ENCODE measurements at places on chromosomes 1 and 21. TPM values are rescaled to one million over a fixed set of nuclear protein-coding genes. Genes with fewer than 3 reads are reported as not detected.

GRCh38 chr1:93244298-93245069 is 64.0 kb downstream of the CCDC18 start:
- DNase-seq: no peak

DNA sequence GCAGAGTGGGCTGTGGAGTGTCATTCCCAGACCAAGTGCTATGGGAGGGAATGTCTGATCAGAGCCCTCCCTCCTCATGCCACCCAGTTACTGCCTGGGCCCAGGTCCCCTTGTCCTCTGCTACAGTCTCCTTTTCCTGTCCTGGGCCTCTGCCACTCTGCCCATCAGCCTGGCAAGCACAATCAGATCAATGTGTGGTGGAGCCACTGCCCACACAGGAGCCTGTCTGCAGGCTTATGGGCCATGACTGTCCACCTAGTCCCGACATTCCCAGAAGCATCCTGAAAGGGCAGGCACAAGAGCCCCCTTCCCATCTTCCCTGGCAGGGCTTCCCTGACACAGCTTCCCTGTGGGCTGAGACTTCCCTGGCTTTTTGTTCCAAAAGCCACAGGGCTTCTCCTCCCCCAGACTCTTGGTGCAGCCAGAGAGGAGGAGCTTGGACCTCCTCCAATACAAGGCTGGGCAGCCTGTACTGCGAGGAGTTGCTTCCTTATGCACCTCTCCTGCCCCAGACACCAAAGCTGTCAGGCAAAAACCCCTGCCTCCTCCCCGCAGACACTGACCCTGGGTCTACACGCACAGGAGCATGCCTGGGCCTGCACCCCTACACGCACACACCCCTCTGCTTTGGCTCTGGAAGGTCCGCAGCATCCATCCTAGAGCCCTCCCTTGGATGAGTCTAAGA is 29.2 kb upstream of the CNTN2 start:
- no peak for DNase-seq

DNA sequence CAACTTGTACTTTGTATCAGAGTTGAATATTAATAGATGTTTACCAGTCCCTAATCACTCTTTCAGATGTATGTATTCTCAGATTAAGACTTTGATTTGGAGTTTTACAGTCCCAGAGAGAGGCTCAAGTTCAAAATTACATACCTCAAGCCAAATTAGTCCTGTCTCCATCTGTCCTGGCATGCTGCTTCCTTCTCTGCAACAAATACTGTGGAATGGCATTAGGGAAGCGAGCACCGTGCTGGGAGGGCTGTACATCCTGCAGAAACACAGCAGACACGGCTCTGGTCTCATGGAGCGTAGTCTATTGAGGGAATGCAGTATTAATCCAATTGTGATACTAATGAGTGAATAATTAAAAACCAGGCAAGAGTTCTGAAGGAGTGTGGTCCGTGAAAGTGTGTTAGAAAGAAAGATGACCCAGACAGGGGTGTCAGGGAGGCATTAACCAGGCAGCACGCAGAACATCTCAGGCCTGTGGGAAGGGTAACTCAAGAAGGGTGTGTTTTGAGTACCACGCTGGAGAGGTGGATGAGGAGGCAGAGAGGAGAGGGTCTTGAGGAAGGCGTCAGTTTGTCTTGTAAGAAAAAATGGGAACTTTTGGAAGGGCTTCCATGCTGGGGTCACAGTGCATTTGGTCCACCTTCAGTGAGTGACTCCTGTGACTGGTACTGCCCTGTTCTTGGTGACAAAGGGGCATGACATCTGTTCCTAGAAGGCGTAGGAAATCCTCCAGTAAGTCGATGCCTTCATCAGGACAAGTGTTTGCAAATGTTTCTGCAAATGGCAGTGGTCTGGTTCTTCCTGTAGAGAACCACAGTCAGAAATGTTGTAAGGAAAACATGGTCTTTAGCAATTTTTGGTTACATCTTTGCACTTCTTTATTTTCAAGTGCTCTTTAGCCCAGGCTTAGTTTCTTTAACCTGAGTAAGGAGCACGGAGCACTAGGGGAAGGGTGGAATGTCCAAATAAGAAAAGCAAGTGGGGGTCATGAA is 1.6 kb downstream of the RAB4A start:
- no peak for DNase-seq

DNA sequence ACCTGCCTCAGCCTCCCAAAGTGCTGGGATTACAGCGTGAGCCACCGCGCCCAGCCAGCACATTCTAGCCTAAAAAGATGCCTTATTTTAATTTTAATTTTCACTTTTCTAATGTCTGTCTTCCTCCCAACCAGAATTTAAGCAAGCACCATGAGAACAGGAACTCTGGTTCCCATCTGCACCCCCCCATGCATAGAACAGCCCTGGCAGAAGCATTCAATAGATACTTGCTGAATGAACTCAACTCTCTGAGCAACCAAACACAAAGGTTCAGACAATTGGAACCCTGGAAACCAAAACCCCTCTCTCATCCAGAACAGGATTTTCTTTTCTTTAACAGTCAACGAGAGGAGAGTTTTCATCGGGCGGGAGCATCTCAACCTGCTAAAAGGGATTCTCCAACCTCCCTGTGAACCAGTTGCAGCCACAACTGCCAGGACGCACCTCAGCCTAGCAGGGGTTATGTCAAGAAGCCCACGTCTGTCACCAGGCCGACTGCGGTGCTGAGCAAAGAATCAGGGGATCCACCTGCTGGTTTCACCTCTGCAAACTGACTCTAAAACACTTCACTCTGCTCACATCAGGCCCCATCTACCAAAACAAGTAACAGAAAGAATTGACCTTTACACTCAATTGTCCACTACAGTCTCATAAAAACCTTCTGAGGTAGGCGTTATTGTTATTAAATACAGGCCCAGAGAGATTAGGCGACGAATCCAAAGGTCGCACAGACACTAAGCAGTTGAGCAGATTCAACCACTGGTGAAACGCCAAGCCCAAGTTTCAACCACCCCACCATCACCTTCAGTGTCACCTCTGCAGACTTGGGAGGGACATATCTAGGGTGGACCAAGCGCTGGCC is 1.7 kb downstream of the KIAA2013 start:
- no peak for DNase-seq

DNA sequence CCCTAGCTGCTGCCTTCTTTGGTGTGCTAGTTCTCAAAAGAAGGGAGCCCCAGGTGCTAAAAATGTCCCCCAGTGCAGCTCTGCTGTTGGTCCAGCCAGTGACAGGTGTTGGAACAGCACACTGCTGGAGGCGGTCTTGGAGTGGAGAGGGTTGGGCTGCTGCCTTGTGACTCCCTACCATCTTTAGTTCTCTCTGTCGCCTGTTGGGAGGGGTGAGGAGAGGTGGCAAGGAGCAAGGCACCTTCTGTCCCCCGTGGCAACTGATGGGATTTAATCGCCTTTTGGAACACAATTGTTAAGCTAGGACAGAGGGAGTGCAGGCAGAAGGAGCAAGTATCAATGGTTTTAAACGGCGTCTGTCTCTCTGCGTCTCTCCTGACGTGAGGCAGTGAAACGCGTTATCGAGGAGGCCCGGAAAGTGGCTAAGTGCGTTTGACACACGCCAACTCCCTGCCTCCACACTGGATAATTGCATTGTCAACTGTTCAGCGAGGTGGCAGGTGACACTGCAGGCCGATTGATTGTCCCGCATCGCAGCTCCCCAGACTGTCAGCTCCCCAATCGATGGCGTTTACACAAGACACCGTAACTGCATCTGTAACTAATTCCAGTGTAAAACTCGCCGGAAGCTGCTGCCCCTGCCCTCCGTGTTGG is 34.0 kb downstream of the TMEM53 start:
- no peak for DNase-seq

DNA sequence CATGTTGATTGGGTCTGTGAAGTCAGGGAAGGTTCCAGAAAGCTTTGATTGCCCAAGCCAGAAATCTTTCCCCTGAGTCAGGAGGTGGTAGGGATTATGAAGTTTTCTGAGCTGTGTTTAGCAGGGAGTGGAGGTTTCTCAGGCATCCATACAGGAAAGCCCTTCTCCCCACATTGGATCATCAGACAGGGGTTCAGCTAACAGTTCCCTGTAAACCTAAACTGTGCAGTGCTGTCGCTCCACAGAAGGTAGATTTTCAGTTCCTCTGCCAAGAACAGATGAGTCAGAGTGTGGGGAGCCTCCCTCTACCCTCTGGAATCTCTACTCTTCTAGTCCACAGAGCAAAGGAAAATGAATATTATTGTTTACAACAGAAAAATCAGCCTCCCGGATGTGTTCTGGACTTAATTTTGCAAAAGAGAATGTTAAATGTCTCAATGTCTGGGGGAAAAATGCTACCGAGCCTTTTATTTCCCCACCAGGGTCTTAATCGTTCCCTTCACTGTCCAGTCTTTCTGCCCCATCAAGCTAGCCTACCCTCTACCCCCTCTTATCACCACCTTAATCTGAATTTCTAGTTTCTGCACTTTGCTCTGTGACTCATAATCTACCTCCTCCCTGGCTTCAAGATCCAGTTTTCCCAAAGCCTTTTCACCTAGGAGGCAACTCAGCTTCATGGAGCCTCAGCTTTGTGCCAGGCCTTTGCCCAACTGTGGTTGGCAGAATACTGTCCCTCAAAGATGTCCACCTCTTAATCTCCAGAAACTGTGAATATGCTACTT is 355.6 kb downstream of the PRDM2 start:
- no peak for DNase-seq

DNA sequence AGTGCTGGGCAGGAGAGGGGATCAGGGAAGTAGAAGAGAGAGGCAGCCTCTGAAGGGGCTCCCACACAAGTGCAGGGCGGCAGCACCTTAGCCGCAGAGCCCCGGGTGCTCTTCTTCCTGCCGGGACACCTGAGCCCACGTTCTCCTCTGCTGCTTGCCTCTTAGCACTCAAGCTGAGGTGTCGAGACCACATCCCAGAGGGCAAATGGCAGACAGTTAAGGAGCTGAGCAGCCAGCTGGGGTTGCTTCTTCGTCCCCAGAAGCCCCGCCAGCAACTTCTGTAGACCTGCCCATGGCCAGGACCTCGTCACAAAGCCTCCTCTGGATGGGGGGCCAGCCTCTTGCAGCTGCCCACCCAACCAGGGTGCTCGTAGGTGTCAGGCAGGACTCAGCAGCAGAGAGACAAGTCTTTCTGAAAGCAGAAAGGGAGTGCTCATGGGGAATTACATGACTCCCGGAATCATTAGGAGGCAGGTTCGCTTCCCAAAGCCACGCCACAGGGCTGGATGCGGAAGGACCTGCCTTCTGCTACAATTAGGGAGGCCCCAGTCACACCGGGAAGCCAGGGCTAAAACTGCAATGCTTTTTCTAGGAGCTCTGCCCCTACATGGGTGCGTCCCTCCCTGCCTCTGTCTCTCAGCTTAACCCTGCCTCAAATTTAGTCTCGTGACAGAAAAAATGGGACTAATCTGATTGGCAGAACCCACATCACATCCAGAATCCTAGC is 141.4 kb upstream of the RAB4A start:
- DNase-seq: no peak

DNA sequence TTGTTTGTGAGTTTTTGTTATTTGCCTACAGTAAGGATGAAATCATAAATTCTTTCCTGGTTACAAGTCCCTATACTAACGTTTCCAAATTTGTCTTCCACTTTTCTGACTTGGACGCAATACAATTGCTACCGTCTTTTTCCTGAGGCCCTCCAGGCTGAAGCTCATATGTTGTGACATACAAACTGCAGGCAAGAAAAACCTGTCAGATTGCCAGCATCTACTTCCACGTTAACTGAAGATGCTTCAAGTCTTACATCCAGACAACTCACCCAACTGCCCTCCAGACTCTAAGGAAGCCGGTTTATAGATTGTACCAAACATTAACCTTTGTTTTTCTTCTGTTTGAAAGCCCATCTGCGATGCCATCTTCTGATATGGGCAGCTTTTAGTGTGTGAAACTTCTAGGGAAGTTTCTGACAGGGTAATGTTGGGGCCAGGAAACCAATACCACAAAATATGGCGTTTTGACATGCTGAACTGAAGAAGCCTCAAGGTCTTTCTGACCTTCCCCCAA is 21.4 kb upstream of the RNF11 start:
- no peak for DNase-seq

- DNase-seq: peak; percentile 69
Measured at GRCh38 chr1:27392096-27392777, at the start of gene GPR3. TSS of gene GPR3 (plus strand) at chr1:27392622. CDS start at chr1:27393799, 1,177 bp downstream.

GRCh38 chr1:246828818-246829217 is 102.9 kb downstream of the AHCTF1 start:
- DNase-seq: no peak

- no peak for DNase-seq
Measured at GRCh38 chr1:200925831-200926230, 31.1 kb downstream of the INAVA start.

- no peak for DNase-seq
Measured at GRCh38 chr1:185821612-185822385, 87.6 kb downstream of the HMCN1 start.

- no peak for DNase-seq
Measured at GRCh38 chr1:64921771-64922170, 44.6 kb downstream of the JAK1 start.

- DNase-seq: no peak
Measured at GRCh38 chr1:92169214-92170005, 48.3 kb upstream of the C1orf146 start.

DNA sequence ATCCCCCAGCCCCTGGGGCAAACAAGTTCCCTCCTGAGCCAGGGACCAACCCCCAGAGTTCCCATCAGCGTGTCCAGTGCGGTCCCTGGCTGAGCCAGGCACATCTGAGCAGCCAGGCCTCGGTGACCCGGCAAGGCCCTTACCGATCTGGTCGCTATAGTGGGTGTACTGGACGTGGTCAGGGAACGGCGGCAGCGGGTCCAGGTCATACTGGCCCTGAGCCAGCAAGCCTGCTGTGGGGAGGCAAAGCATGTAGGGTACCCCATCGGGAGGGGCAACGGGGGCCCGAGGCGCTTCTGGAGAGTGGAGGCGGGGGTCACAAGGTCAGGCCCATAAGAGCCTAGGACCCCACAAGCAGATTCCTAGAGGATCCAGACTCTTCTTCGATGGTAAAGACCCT is 3.5 kb downstream of the MFAP2 start:
- DNase-seq: no peak

DNA sequence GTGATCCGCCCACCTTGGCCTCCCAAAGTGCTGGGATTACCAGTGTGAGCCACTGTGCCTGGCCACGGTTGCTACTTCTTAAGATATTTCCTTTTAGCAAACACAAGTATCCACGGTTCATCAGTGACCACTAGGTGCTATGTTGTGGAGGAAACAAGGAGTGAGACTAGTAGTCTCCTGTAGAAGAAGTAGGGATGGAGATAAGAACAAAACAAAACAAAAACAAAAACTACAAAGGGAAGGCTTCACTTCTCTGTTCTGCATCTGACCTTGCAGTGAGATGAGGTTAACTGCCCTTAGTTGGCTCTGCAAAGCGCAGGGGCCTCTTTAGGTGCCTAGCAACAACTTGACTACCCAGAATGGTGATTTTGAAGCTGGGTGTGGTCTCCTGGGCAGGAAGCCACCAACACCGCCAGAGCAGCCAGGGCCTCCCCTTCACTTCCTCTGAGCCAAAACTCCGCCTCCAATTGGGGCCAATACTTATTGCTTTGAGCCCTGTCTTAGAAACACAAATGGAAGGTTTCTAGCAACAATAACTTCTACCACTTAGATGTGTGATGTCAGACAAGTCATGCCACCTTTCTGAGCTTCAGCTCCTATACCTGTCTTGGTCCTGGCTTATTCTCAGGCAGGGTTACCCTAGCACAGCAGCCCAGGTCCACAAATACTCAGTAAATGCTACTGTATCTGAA is 12.8 kb upstream of the CDC42 start:
- DNase-seq: no peak

GSTM1 gene
- polyA plus RNA-seq: 1.6 TPM

DAB1 gene
- polyA plus RNA-seq: 6.6 TPM

RABIF gene
- 11.6 TPM for polyA plus RNA-seq

ROR1 gene
- 28.2 TPM for polyA plus RNA-seq

ST6GALNAC3 gene
- 68.9 TPM for polyA plus RNA-seq

FAAH gene
- polyA plus RNA-seq: 7.6 TPM

SAMD11 gene
- polyA plus RNA-seq: 58.3 TPM

PRKCZ gene
- polyA plus RNA-seq: 29.5 TPM

MTOR gene
- 43.9 TPM for polyA plus RNA-seq

SMCP gene
- not detected for polyA plus RNA-seq

TRMT13 gene
- 31.0 TPM for polyA plus RNA-seq

Measured in left renal pelvis (tissue), 4 donors.